ENCODE measurements at places on chromosomes 11 and 22.

- no peak for DNase-seq
These were observed 16.6 kb downstream of the CAVIN3 start for GRCh38 chr11:6303661-6304060.

DNA sequence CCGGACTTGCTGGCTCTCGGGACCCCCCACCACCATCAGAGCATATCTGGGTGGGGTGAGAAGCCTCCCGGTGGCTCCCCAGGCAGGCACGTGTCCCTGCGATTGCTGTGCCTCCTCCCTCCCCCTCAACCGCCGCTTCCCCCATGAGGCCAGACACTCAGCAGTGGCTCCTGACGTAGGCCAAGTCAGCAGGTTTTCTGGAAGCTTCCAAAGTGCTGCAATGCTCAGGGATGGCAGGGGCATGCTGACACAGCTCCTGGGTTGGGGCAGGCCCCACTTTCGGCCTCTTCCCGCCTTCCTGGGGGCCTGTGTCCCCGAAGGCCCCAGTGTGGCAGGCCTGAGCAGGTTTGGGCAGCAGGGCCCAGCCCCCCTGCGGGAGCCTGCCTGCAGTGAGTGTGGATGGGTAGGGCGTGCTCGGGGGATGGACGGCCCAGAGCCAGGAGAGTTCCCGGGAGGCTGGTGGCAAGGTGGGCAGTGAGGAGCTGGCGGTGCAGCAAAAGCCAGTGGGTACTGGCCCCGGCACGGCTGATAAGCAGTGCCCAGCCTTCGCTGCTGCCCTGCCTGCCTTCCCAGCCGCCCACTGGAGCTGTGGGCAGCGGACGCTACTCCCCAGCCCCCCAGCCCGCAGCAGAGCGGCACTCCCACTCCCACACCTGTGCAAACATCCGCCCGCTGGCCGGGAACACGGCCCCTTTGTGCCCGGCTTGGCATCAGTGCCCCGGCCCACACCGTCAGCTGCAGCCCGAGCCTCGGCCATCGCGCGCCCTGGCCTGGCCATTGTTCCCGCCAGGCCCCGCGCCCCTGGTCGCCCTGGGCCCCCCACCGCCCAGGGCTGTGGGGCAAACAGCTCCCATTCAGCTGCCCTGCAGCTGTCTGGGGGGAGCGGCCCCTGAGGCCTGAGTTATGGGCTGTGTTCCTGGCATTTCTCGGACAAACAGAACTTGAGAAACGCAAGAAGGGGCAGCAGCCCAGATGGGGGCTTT is 125.0 kb downstream of the KCNQ1OT1 start:
- no peak for DNase-seq

DNA sequence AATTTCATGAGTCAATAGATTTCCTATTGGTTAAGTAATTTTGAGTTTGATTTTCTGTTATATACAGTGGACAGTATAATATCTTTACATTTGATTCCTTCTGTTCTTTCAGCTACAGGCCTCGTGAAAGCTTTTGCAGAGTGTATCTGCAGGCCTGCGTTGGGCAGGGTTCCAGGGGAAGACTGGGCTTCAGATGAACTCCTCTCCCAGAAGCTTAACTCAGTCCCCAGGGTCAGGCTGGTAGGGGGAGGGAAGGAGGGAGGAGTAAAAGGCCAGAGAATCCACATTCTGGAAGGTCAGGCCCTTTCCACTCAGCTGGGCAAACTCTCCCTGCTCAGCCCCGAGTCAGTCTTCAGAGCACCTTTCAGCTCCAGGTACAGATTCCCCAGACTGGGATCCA is 100.4 kb upstream of the NECTIN1 start:
- no peak for DNase-seq

DNA sequence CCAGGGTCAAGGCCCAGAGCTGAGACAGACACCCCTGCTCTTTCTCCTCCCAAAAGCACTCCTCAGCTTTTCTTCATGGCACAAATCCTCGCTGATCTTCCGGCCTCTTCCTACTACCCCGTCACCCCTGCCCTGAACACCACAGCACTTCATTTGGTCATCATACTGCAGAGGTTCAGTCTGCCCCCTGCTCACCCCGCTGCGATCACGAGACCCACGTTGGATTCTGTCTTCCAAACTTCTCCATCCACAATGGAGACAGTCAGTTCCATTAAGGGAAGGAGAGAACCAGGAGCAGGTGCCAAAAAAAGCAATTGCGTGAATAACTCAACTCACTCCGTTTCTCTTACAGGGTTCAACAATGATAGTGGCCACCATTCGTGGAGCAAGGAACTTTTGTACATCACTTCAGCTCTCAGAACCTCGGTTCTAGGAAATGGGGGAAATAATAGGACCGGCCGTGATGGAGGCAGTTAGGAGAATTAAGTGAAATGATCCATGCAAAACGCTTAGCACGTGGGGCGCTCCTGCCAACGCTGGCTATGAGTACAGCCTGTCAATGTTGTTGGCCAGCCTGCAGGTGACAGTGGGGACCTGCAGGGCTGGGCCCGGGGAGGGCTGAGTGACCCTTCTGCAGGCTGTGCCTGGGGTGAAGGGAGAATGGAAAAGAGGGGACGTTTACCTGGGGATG is 45.9 kb downstream of the MN1 start:
- DNase-seq: no peak

GRCh38 chr11:67439321-67440228 is 2.1 kb upstream of the PTPRCAP start:
- DNase-seq: peak; percentile 73

Data from SW 1271 (cell line).